ENCODE measurements at places on chromosomes 7 and 10.

GRCh38 chr7:92671505-92672169 is 81.4 kb upstream of the FAM133B start:
- DNase-seq: no peak

DNA sequence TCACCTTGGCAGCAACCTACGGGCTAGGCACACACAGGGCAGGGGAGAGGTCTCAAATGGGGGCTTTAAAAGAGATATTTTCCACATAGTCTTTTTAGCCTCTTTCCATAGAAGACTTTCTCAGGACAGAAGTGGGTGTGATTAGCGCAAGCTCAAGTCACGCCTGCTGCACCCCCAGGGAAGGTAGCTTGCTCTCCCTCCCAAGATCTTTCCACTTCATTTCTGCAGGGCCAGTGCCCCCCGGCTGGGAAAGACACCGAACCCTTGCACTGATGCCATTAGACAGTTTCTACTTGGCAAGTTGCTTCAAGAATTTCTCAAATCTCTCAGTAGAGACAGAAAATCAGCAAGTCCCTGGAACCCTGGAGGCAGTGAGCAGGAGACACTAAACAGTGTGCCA is 19.4 kb downstream of the CHST15 start:
- no peak for DNase-seq

DNA sequence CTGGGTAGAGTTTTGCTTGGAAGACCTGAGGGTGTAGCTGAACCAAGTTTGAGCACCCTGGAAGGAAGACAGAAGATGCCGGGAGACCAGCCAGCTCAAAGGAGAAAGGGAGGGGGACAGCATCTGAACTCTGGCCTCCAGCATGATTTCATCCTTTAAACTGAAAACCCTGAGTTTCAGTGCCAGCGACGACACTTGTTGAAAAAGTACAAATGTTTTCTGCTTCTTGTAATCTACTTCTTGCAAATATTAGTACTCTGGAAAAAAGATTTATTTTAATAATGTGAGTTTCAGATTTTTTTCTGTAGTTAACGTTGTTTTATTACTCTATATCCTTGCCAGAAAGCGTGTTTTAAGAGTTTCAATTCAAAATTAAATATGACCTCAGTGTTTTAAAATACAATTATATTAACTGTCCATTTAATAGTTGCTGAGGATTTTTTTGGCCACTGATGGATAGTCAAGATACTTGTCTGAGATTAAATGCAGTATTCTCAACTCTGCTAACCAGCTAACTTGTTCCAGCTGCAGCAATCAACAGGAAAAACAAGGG is 227.7 kb downstream of the MGMT start:
- DNase-seq: no peak

GRCh38 chr10:44607116-44607515 is 222.2 kb upstream of the CXCL12 start:
- DNase-seq: no peak

DNA sequence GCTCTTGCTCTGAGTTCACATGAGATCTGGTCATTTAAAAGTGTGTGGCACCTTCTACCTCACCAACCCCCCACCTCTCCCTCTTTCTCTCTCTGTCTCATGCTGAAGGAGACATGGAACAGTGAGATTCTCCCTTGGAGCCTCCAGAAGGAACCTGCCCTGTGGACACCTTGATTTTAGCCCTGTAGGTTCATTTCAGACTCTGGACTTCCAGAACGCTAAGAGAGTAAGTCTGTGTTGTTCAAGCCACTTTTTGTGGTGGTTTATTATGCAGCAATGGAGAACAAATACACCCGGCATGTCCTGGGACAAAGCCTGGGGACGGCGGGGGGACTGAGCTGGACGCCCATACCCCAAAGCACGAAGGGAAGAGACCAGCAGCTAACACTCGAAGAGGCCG is 20.7 kb upstream of the GIMAP8 start:
- DNase-seq: no peak

- DNase-seq: no peak
Measured at GRCh38 chr10:33612551-33612950, 278.1 kb upstream of the NRP1 start.

- DNase-seq: no peak
Measured at GRCh38 chr7:121369462-121369861, 26.6 kb downstream of the FAM3C start.

DNA sequence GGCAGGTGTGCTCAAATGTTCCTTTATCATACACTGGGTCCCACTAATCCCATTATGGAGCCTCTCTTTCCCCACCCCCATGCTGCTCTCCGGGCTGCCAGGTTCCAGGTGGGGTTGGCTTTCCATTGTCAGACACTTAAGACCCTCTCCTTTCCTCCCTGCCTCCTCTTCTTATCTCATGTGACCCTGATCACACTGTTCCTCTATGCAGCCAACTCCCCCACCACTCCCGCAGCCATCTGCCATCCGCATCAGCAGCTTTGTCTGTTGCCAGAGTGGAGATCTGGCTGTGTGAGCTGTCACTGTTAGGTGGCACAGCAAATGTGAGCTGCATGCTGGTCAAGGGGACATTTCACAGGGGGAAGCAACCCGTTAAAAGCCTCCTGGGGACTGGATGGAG is 391.4 kb downstream of the TNS3 start:
- peak; percentile 21 for DNase-seq

- no peak for DNase-seq
Measured at GRCh38 chr10:61815496-61815895, 86.0 kb upstream of the ARID5B start.

DNA sequence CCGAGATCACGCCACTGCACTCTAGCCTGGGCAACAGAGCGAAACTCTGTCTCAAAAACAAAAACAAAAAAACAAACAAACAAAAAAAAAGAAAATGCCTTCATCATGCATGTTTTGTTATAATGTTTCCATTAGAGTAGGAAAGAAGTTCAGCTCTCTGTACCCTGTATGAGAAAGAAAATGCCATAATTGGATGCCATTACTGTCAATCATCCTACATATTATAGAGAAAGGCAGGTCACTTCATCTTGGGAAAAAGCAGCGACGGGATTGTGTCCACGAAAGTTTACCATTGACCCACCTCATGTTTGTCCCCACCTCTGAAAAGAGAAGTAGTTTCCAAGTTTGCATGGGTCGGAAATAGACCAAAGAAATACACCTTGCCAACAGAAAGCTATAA is 33.8 kb downstream of the SEC61G start:
- DNase-seq: no peak

GRCh38 chr10:42475168-42476098 is 162.9 kb downstream of the ZNF33B start:
- DNase-seq: peak; percentile 39

DNA sequence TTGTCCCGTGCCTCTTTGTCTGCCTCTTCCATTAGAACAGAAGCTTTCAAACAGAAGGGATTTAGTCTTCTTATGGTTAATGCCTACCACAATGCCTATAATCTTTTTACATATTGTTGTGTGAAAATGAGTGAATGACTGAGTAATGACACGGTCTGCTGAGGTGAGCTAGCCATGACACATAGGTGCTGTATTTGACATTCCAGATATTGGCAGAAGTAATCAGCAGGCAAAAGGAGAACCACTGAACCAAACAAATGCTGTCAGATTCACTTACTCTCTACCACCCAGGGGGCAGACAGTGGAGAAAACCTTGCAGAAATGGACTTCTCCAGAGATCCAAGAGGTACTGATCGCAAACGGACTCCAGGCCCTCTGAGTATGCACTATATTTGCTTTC is 377.2 kb upstream of the VWC2 start:
- no peak for DNase-seq

DNA sequence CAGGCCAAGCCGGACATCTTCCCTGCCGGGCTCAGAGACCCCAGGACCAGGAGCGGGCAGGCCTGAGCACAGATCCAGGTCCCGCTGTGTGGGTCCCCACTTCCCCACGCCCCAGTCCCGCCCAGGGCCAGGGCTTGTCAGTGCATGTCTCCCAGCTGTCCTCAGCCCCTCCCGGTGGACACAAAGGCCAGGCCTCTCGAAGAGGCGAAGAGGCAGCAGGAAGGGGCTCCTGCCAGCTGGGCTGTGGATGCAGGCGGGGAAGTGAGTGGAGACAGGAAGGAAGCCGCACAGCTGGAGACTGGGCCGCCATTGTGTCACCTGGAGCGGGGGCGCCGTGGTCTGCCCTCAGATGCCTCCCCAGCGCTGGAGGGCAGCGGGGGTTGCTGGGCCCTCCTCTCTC is 4.8 kb downstream of the GRIFIN start:
- no peak for DNase-seq

DNA sequence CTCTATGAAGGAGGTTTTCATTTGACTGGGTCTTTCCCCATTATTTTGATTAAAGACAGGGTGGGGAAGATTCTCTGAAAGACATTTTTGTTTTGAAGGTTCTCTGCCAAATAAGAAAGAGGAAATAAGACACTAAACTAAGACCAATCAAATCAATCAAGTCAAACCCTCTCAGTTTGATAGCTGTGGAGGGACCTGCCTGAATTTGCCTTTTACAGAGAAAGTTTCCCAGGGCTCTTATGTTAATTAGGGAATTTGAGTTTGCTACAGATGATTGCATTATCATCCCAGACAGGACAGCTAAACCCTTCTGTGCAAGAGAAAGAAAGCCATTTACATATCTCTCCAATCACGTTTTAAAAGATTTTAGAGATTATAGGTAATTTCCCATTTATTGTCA is 80.0 kb downstream of the CSTF2T start:
- no peak for DNase-seq

DNA sequence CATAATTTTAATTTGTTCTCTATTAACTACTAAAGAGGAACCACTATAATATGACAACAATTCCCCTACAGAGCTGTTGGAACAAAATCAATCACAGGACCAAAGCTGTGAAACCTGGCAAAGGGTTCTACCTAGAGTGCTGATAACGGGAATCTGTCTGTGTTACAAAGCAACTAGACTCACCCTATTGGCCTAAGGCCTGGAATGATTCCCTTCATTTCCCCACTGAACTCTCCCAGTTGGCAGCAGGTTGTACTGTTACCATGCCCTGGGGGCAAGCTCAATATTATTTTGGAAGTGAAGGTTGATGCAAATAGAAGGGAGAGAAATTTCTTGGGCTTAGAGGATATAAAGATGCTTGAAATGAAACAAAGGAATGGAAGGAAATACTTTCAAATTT is 81.8 kb downstream of the SEMA3A start:
- no peak for DNase-seq

DNA sequence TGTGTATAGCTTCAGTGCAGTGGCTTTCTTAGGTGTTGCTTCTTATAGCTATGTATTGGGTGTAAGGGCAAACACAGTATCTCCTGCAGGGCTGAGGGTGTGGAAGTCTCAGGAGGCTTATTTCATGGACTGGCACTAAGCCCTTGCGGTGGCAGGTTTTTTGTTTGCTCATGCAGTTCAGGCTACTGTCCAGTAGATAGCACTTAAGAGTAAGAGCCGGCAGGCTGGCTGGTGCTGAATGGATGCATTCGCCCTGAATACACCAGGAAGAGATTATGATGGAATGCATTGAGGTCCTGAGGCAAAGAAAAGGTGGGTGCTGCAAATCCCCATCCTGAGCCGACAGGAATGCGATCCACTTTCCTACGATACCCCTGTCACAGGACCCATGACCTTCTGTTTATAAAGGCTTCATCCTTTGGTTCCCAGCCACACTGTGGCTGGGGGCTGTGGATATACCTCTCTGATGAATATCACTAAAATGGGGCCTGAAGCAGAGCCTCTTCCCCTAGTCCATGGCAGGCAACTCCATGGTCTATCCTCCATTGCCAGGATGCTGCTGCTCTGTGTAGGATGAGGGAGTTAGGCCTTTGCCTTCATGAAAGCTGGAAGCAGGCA is 44.9 kb downstream of the ANXA8 start:
- DNase-seq: no peak

DNA sequence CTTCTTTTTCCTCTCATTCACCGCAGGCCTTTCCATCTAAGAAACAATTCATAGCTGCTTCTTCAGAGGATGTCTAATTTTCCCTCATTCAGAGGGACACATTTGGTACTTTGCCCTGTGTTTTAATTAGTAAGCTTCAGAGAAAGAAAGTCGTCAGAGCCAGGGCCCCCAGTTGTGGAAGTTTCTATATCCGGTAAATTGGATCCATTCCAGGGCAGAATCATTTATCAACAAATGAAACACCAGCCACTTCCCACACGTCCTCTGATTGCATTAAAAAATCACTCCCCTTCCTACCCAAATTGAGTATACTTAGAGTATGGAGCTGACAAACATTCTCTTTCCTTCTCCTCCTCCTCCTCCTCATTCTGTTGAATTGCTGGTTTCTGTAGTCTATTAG is 205.8 kb upstream of the HDAC9 start:
- no peak for DNase-seq

DNA sequence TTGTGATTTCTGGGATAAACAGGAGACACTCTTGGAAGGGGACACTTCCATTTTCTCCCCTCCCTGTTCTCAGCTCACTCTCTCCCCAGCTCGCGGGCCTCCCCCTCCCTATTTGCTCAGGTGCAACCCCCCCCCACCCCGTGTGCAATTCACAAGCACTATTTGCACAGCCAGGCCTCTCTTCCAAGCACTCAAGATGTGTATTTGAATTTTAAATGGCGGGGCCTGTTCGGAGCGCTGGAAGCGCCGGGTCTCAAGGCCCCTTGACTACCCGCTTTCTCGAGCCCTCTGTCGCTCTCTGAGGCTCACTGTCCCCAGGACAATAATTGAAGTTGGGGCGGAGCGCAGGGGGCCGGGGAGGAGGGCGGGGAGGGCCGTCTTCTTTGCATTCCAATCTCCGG is 7.8 kb downstream of the SHH start:
- no peak for DNase-seq

DNA sequence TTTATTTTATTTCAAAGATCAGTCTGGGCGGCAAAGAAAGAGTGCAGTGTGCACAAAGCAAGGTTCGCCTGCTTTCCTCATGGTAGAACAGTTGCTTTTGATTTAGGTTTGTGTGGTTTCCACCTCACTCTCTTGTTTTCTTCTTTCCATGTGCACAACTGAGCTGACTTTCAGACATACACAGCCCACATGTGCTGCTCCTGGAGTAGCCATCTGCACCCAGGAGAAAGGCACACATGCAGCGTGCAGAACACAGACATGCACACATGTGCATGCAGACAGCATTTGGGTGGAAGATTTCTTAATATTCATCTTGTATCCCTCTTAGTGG is 302.1 kb downstream of the FZD1 start:
- no peak for DNase-seq

DNA sequence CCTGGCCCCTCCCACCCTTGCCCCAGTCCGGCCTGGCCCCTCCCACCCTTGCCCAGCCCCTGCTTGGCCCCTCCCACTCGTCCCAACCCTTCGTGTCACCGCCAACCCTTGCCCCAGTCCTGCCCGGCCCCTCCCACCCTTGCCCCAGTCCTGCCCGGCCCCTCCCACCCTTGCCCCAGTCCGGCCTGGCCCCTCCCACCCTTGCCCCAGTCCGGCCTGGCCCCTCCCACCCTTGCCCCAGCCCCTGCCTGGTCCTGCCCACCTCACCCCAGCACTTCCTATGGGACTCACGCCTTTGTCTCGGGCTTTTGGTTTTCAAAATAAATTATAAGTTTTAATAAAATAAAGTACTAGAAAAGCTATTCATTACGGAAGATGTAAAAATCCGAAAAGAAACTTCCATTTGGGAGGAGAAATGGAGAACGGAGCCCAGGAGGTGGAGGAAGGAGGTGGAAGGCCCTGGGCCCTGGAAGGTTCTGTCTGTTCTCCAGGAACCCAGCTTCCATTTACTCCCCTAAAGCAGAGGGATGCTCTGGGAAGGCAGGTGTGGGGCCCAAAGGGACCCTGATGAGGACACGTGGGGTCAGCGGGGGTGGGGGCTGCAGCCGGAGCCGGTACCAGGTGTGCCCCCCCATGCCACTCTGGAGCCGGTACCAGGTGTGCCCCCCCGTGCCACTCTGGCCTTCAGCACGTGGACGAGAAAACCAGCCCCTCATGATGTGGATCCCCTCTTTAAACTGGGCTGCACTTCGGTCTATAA is 52.2 kb downstream of the PWWP2B start:
- DNase-seq: no peak

Data from amygdala (tissue), 56 donors.